Ammon's horn (tissue), 1 donor: ENCODE measurements at places on chromosomes 3 and 15.

DNA sequence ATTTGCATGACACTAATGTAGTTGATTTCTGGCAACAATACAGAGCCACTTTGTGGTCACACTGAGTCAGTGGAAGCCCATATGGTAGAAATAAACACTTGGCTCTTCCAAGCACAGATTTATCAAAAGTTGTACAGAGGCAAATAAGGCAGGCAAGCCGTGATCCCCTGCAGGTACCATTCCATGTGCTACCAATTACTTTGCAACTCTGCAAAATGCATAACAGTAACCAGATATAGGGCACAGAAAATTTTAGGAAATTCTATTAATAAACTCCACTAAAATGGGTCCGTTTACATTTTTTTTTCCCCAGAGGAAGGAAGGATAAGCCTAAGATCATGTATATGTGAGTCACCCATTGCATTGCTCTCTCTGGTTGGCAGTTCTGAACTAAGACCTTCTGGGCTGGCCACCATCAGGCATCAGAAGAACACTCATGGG, 103.1 kb upstream of the PTX3 start:
- DNase-seq: no peak

DNA sequence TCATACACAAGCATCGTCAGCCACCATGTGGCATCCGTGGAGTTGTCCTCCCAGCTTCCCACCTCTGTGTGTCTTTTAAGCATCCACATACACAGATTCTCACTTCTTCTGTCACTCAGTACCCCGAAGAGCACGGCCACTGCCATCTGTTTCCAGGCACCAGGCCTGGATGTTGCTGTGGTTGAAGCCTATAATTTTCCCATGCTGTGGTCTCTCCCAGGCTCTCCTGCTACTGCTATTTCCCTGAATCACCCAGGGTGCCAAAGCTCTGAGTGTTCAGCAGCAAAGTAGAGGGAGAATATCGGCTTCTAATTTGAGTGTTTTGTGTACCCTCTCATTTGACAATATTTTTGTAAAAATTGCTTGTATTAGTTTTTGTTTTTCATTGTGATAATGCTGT, 265.7 kb downstream of the DIPK2A start:
- DNase-seq: no peak

- DNase-seq: no peak
Measured at GRCh38 chr3:189324538-189325138, 152.9 kb downstream of the TPRG1 start.

DNA sequence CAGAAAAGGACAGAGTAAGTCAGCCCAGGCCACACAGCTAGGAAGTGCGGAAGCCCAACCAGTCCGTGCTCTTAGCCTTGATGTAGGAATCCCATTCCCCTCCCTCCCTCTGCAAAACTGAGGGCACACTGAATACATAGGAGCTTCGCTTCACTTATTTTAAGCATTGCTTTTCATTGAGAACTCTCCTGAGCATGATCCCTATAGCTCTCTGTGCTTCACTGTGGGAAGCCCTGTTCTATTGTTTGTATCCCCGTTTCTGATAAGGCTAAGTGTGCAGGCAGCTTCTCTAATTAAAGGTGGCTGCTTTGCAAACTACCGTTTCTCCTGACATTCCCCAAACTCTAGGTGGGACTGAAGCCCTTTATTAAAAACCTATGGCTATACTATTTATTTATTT, 29.9 kb downstream of the IL5RA start:
- no peak for DNase-seq

DNA sequence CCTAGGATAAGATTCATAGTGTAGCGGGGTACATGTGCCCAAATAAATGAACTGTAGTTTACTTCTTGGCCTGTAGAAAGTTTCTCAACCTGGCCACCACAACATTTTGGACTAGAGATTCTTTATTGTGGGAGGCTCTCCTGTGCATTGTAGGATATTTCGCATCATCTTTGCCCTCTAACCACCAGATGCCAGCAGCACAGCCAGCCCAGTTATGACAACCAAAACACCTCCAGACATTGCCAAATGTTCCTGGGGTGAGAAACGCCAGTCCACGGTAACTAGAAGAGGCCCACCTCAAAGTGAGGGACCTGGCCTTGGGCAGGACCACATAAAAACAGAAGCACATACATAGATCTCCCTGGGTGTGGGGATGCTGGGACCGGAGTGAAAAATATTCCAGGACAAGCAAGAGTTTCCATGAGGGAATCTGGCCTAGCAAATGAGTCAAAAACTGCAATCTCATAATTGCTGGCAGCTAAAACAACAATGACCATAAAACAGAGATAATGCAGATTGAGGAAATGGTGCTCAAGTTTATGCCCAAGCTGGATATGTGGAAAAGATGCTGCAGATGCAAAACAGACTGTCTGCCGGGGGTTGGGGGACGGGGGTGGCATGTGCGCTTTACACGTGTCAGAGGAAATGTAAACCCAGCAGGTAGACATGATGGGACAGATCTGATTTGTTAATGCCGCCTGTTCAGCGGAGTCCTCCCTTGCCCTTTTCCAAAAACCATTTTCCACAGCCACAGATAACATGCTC, 39.7 kb downstream of the ARHGEF3 start:
- DNase-seq: no peak

- DNase-seq: no peak
Measured at GRCh38 chr3:115488409-115488808, 134.9 kb upstream of the GAP43 start.

- DNase-seq: no peak
Measured at GRCh38 chr3:71229905-71230657, 353.4 kb downstream of the FOXP1 start.

GRCh38 chr15:92000709-92001108, 147.2 kb downstream of the SLCO3A1 start:
- DNase-seq: peak; percentile 39

DNA sequence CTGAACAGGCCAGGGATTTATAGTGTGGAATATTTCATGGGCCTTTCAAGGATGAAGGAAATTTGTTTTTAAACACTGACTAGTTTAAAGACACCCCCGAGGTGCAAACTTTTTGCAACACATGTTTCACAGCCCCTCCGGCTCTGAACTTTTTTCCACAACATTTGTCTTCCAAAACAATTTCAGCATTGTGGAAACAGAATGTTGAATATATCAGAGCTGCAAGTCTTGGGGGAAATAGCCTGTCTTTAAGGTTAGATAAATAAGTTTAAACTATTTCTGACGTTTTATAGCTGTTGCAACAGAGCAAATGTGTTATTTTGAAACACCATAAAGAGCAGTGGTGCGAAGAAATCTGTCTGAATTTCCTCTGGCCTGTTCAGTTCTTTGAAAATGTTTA, 229.2 kb upstream of the GOLGA6L4 start:
- DNase-seq: no peak

- no peak for DNase-seq
Measured at GRCh38 chr3:5197022-5197421, 9.5 kb downstream of the EDEM1 start.

- no peak for DNase-seq
Measured at GRCh38 chr3:127275287-127275781, 12.5 kb downstream of the PRR20G start.

GRCh38 chr15:74869726-74870407, 3.3 kb downstream of the SCAMP2 start:
- DNase-seq: peak; percentile 76

DNA sequence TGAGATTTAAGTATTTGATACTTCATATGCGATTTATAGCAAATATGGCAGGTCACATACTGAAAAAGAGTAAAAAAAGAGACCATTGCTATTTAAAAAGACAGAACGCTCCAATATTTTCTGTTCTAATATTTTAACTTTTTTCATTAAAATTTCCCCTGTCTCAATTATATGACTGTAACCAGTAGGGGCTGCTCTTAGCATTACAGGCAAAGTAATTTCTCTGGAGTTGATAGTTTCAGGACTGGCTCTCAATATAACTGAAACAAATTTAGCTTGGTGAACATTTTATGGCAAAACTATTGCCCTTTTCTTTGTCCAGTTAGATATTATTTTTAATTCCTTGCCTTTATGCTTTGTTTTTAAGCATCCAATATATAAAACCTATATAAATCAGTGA, 286.3 kb upstream of the ROBO2 start:
- no peak for DNase-seq

GRCh38 chr15:63283126-63283525, 5.7 kb downstream of the APH1B start:
- DNase-seq: no peak

DNA sequence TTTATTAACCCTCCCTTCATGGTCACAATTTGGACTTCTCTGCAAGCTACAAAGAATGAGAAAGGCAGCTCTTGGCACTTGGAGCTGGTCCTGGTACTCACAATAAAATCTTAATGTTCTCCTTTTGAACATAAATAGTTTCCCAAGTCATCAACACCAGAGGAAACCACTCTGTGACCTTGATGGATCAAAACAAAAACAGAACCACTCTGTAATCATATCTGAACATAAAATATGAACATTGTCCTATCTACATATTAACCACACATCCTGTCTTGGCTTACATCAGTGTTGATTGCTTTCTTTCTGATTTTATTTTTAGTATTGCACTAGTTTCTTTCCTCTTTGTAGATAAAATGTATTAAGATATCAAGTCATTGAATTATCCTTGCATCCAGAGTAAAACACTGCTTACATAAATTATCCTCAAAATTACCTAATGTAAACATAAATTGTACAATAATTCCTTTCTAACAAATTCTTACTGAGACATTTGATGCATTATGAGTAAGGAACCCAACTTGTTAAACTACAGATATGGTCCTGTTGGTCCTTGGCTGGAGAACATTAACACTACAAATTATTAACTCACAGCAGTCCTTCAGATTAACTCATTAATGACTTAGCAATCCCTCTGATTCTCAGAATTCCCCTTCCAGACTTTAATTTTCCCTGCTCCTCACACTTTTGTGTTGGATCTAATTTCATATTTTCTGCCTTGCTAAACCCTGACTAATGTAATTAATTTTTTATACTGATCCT, 860.5 kb downstream of the DIPK2A start:
- no peak for DNase-seq

GRCh38 chr15:26115229-26115943, 252.3 kb upstream of the ATP10A start:
- peak; percentile 16 for DNase-seq

- DNase-seq: no peak
Measured at GRCh38 chr3:161073181-161073580, 32.0 kb downstream of the B3GALNT1 start.

DNA sequence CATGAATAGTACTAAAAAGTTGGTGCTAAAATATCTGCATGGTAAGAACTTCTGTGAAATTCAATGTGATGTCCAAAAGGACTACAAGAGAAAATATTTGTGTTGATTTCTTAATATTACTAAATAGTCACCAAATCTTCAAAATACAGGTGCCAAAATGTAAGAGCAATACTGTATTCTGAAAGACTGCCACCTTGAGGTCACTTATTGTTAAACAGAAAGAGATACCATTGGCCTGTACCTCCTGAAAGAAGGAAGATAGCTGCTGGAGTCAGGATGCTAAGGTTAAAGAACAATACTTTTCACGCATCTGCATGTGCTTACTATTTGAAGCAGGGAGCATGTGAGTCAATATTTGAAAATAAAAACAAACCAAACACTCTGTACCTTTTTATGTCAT, 72.0 kb upstream of the LSAMP start:
- no peak for DNase-seq

DNA sequence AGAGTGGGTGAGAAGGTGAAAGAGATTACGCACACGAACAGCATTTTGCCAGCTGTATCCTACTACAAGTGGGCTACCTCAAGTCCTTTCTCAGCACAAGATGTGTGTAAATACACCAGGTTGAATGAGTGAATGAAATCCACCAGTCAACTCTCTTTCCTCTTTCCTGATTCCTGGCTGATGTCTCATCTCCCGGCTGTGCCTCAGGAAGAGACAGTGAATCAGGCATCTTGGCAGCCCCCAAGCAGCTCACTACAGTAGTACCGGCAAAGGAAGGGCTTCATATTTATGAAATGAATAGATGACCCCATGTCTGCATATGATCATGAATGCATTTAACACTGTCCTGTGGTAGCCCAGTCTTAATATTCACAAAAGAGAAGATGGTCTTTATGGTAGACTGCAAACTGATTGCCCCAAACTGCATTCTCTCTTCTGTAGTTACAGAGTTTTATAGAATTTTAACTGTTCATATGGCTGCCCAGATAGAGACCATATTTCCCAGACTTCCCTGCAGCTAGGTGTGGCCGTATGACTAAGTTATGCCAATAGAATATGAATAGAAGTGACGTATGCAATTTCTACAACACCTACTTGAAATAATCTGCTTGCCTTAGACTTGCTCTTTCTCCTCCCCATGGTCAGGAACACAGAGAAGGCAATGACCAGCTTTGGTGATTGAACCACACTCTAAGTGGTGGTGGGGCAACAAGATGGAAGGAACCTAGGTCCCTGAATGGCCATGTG, 22.7 kb downstream of the MGLL start:
- no peak for DNase-seq

DNA sequence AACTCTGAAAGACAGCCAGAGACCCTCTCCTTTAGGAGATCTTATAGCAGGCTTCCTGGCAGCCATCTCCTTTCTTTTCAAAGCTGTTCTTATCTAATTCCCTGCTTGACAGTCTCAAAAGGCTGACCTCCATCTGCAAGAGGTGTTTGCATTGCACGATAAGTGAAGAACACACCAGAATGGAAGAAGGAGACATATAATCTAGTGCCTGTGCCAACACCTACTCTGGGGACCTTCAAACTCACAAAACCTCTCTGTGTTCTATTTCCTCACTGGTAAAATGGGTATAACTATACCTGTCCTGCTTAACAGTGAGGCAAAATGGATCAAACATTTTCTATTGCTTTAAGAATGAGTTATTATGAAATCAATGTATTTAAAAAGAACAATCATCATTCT, 65.0 kb downstream of the WDR72 start:
- no peak for DNase-seq

GRCh38 chr3:161275919-161276318, 54.8 kb downstream of the NMD3 start:
- DNase-seq: no peak

DNA sequence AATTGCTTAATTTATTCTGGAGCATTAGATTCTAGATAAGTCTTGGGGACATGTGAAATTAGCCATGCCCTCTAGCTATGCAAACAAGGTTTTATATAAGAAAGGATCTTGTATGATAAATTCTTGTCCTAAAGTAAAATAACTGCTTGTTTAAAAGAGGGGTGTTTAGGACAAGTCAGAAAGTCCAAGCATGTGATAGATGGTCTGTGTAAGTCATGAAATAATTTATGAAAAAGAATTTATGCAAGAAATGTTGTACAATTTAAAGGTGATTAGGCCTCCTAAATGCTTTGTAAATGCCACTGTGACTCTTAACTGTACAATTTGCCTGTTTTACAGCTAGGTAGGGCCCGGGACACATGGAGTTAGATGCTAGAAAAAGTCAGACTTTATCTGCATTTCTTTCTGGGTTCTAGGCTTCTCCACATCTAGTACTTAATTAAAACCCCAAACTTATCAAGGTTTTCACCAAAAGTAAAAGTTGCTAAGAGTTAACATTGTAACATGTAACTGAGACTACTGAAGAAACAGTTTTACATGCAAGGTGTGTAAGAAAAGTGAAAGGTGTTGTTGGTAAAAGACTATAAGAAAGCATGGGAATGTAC, 13.2 kb downstream of the LINS1 start:
- DNase-seq: no peak

- no peak for DNase-seq
Measured at GRCh38 chr3:34807611-34808010, 831.7 kb upstream of the ARPP21 start.
